ENCODE measurements at places on chromosomes 3 and 15.

DNA sequence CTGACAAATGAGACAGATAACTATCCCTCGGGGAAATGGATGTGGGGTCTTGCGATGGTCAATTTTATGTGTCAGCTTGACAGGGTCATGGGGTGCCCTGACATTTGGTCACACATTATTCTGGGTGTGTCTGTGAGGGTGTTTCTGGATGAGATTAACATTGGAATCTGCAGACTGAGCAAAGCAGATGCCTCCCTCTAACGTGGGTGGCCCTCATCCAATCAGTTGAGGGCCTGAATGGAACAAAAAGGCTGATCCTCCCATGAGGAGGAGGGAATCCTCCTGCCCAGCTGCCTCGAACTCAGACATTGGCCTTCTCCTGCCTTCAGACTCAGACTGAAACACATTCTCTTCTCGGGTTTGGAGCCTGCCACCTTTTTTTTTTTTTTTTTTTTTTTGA lies 69.0 kb downstream of the MINAR1 start:
- no peak for DNase-seq

DNA sequence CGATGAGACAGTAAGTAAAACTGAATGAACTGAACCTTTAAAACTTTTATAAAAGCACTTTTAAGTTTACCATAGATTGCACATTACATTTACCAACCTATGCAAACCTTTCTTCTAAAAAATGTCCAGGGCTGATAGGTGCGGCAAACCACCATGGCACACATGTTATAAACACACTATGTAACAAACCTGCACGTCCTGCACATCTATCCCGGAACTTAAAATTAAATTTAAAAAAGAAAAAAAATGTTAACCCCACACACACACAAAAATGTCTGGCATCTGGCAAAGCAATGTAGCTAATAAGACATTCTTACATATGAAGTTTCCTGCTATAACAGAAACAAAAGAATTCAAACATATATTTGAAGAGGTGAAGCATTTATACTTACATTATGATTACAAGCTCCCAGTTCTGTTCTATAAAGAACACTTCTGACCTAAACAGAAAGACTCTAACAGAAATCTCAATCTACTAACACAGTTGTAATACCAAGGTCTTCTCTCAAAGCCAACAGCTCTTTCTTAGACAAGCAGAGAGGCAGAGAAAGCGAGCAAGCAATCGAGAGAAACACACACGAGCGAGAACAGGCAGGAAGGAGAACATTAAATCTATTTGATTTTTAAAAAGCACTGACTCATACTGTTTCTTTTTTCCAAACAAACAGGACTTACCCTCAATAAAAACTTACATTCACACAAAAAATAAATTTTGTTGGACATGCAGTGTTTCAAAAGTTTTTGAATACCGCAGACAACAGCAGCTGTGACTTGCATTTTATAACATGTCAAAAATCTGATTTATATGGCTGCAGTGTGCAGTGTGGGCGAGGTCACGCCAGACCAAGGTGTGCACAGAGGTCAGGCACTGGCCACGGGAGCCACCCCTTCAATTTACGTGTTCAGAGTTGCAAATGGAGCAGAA lies at the start of gene NRG4:
NRG4 (minus strand) TSS at position 798 of the 925 bp plus-strand sequence. CDS start 1,194 bp downstream, outside the sequence.
- DNase-seq: no peak

DNA sequence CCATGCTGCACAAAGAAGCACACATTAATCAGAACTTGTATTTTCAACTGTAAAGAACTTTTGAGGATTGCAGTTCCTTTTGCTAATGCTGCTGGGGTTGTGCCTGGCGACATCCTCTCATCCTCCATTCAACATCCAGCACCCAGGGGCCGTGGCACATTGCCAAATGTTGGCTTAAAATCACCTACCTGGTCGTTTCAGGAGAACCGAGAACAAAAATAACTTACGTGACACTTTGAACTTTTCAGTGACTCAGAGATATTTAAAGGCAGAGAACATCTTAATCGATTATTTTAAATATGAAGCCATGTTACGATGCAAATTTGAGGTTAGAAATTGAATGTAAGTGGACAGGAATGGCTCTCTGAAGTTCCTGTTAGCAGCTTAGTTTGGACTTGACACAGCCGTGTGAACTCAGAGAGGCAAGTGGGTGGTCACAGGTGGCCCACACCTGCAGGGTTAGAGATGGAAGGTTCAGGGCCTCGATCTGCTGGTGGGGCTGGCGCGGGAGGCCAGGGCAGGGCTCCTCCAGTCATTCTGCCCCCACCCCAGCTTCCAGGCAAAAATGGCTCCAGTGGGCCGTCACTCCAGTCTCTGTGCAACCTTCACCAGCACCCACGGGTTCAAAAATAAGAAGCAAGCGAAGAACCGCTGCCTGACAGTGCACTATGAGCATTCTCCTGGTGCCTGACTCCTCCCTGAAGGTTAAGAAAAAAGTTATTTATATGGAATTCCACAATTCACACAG lies 12.2 kb downstream of the LRRK1 start:
- DNase-seq: no peak

GRCh38 chr15:58748040-58748851 lies 1.3 kb downstream of the ADAM10 start:
- no peak for DNase-seq

DNA sequence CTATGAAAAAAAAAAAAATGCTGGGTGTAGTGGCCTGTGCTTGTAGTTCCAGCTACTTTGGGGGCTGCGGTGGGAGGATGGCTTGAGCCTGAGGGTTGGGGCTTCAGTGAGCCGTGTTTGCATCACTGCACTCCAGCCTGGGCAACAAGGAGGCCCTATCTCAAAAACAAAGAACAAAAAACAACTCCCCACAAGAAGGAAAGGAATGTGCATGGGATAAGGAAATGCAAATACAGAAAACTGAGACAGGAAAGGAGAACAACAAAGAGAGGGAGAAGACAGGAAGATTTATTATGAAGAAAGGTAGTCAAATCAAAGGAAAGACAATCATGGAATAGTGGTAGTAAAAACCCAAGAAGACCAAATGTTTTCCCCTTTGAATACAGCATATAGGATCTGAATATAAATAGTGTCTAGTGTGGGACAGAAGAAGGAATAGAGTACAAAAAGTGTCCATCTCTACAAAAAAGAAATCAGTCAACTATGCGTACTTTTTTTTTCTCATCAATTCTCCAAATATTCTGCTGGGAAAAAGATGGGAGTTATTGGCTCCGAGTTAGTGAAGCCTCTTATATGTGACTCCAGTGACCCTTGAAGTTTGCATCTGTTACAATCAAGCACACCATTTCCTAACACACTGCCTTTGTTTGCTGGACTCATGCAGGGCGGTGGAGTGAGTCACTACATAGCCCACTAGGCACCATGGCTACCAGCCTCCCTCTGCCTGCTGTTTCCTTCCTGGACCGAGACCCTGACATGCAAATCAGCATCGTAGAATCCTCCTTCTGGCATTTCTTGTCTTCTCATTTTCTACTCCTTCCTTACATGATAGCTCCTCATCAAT lies 101.2 kb upstream of the PTX3 start:
- no peak for DNase-seq

DNA sequence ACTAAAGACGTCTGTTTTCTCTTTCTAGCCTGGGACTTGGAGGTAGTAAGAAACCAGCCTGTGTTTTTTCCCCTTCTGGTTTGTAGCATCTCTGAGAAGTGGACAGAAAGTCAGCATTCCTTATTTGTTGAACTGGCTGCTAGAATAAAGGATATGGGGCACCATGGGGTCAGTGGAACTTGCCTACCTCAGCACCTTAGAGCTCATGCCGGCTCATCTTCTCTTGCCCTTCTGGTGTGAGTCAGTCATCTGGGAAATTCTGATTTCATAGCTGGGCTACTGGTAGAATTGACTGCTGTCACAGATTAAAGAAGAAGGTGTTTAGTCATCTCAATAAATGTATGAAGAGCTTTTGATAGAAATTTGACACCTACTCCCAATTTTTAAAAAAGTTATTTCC lies 202.7 kb upstream of the TOPAZ1 start:
- no peak for DNase-seq

GRCh38 chr15:59005579-59005978 lies 18.1 kb downstream of the RNF111 start:
- no peak for DNase-seq

- DNase-seq: no peak
These were observed 383.7 kb downstream of the MFSD1 start for GRCh38 chr3:159185443-159186050.

Measured in K562 (cell line).